Non-pigmented ciliary epithelial cell (primary cell): ENCODE measurements at places on chromosomes 11 and 22.

GRCh38 chr22:27844656-27845591 lies 43.4 kb upstream of the MN1 start:
- no peak for DNase-seq

GRCh38 chr11:124942466-124943253 lies 6.8 kb upstream of the HEPACAM start:
- DNase-seq, result no peak

GRCh38 chr22:26648528-26649388 lies 8.6 kb upstream of the MIAT start:
- DNase-seq, result no peak

- DNase-seq, result no peak
Observed at GRCh38 chr11:102286292-102286691, 31.0 kb upstream of the BIRC3 start.

DNA sequence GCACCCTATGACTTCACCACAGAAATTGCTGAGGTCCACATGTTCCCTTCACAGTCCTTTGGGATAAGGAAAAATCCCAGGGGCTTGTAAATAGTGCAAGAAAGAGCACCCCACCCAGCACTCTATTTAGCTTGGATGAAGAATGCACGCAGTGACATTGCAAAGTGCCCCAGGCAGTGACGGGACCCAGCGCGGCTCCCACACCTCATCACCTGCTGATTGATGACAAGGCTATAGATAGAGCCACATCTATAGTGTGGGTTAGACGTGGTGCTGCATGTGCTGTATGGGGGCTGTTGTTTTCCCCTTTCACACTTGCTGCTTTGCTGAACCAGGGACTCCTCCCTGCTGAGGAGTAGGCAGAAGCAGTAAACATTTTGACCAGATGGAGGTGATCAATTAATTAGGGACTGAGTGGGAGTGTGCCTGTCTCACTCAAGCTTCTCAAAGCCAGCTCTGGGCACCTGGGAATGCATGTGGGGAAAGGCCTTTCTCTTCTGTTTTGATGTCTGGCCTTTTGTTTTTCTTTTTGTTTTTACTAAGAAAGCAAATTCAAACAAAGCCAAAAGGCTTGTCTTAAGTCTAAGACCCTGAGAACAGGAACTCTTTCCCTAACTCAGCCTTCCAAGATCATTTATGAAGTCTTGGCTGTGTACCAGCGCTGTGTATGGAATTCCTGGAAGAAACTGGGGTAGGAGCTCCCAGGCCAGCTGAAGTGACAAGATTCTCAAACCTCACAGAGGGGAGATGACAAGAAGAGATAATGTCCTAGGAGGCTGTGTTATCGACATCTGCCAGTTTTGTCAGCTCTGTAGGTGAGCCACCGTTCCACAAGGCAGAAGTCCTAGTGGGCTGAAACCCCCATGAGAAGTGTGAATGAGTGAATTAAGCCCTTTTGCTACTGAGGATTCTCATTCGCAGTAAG lies 219.7 kb downstream of the BARX2 start:
- DNase-seq, result no peak
